ENCODE measurements at places on chromosomes 3 and 15. TPM values are rescaled to one million over a fixed set of nuclear protein-coding genes. Genes with fewer than 3 reads are reported as not detected.

STARD5 gene
- 9.6 TPM for total RNA-seq

FSIP1 gene
- not detected for total RNA-seq

PP2D1 gene
- total RNA-seq: not detected

LYZL4 gene
- not detected for total RNA-seq

PLSCR2 gene
- total RNA-seq: not detected

TRPM1 gene
- not detected for total RNA-seq

GRCh38 chr3:127604035-127604434 lies 5.8 kb downstream of the MCM2 start:
- DNase-seq: no peak

- no peak for DNase-seq
Observed at GRCh38 chr3:32104492-32104891, 1.9 kb upstream of the GPD1L start.

All from body of pancreas (tissue), 4 donors.